ENCODE measurements at places on chromosomes 11 and 22.

DNA sequence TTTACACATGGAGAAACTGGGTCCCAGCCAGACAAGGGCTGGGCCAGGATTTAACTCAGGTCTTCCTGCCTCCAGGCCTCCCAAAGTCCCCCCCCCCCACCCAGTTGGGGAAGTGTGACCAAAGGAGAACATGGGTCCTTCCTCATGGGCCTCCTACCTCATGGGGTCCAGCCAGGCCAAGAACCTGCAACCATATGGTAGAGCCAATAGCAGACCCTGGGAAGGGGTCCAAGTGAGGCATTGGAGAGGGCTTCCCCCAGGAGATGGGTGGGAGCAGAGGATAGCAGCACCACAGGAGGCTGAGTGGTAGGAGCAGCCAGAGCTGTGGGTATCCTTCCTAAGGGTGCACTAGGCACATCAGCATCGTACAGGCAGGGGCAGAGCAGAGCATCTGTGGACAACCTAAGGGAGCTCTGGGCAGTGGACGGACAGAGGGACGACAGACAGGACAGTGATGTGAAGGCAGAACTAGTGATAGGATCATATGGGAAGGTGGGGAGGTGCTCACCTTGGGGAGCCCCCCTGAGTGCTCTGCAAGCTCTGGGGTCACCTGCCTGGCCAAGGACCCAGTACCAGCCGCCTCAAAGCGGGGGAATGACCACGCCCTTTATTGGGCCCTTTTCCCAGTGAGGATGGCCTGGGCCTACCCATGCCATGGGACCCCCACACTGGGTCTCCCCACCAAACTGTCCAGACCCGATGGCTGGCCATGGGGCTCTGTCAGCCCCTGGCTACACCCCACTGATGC, 4.5 kb downstream of the ARVCF start:
- no peak for DNase-seq

DNA sequence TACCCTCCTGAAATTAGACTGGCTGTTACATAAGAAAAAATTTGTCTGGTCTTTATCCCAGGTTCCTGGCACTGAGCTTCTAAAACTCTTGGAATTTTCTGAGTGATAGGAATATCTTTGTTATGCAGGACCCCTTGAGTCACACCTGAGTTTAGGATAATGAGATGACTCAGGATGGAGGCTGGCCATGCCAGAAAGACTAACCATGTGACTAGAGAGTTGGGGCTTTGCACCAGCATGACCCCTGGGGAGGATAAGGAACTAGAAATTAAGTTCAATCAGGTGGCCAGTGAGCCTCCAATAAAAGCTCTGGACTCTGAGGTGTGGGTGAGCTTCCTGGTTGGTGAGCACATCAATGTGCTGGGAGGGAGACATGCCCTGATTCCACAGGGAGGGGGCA, 88.1 kb downstream of the XRRA1 start:
- DNase-seq = no peak

DNA sequence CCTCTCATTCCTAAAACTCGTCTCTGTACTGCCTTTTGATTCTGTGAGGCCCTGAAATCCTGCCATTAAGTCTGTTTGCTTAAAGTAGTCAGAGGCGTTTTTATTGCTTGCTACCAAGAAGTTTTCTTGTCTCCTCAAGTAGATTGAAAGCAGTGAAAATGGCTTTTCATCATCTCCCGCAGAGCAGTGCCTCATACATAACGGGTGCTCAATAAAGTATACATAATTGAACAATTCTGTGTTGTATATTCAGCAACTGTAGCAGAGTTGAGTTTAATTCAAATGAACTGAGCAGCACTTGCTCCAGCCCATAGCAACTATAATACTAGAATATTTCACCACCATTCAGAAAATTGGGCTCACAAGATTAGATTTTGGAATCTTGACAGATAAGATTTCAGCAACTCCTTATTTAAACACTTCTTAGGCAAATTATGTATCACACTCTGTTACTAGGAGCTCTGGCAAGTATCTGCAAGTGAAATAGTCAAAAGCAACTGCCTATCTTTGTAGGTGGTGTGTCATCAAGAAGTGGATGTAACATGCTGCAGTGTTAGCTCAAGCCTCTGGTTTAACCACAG, 20.0 kb downstream of the FIBIN start:
- DNase-seq = peak; percentile 32

- no peak for DNase-seq
These were observed 175.3 kb downstream of the IGLL1 start for GRCh38 chr22:23404689-23405365.

DNA sequence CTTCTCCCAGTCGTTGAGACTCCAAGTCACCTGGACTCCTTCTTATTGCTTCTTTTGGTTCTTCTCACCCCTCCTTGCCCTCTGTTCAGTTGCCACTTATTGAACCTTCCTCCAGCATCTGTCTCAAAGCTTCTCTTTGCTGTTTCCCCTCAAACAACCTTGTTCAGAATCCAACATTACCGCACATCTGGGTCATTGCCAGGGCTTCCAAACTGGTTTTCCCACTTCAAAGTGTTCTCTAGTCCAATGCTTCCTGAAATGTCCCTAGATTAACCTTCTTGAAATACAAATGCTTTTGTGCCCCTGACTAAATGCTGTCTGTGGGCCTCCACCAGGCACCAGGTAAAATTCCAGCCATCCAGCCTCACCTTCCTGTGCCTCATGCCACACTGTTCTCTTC, 100.8 kb upstream of the TTC12 start:
- DNase-seq = no peak

- no peak for DNase-seq
These were observed 13.2 kb downstream of the C11orf87 start for GRCh38 chr11:109435121-109435742.

DNA sequence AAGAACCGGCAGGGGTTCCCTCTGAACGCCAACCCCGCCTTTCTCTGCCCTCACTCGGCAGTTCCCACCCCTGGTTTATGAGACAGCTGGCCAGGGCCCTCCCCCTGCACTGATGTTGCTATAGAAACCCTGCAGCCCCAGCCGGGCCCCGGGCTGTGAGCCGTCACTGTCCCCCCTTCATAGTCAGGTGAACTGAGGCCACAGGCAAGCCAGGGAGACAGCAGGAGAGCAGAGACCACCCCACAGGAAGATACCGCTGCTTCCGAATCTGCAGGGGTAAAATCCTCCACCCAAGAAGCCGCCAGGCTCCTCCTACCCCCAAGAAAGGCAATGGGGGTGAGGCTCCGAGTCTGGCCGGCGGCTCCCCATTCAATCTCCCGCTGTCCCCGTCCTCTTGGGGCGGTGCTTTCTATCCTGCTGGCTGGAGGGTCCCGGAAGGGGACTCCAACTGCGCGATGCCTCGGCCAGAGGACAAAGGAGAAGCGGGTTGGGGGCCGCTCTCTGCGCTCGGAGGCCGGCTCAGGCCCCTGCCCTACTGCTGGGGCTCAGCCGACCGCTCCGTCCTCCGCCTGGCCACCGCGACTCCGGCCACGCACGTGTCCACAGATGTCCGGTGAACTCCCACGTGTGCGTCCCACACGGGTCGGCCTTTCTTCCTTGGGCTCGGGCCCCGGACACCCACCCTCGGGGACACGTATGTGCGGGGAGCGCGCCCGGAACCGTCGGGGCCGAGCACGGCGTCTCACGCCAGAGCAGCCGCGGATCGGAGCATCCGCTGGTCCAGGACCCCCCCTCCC, 587 bp downstream of the SLC25A22 start:
- DNase-seq = peak; percentile 94

GRCh38 chr11:122439866-122440810, 215.4 kb upstream of the UBASH3B start:
- peak; percentile 76 for DNase-seq

DNA sequence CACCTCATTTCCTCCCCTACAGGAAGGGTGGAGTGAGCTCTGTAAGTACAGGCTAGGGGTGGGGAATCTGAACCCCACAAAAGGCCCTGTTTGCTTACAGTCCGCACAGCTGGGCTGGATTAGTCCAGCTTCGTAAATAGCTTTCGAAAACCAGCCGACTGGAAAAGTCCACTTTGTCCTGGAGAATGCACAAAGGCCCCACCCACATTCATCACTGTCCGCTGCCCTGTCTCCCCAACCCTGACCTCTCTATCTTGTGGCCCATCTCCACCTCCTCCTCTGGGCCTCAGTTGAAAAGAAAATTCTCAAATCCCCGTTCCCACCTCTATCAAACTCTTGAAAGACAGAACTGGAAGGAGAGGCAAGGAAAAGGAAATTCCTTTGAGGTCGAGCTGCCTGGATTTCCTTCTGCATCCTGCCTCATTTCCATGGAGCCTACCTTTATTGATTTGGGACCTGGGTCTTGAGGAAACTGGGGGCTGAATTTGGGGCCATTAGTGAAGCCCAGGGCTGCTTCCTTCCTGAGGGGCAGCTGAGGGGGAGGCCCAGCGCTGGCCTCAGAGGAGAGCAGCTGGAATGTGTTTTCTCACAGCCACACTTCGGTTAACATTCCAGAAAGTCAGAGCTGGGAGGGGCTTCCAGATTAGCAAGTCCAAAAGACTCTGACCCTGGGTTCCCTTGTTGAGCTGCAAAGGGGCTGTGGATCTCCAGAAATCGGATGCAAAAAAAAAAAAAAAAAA, 147.6 kb downstream of the FBXO7 start:
- DNase-seq = peak; percentile 76

Data from hepatocyte (in vitro differentiated cells).